ENCODE measurements at places on chromosomes 11 and 22.

DNA sequence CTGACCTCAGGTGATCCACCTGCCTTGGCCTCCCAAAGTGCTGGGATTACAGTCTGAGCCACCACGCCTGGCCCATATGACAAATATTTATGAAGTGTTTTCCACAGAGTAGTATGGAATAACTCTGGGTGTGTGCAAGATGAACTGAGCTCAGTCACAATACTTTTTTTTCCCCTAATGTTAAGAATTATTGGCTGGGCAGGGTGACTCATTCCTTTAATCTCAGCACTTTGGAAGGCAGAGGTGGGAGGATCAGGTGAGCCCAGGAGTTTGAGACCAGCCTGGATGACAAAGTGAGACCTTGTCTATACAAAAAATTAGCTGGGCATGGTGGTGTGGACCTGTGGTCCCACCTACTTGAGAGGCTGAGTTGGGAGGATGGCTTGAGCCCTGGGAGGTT is 6.4 kb downstream of the PTPRJ start:
- no peak for DNase-seq

GRCh38 chr11:45371251-45372115 is 85.3 kb upstream of the SYT13 start:
- peak; percentile 82 for DNase-seq

- no peak for DNase-seq
Observed at GRCh38 chr11:16876837-16877236, 137.4 kb downstream of the PLEKHA7 start.

GRCh38 chr22:39091126-39092081 is 5.6 kb upstream of the APOBEC3H start:
- no peak for DNase-seq

DNA sequence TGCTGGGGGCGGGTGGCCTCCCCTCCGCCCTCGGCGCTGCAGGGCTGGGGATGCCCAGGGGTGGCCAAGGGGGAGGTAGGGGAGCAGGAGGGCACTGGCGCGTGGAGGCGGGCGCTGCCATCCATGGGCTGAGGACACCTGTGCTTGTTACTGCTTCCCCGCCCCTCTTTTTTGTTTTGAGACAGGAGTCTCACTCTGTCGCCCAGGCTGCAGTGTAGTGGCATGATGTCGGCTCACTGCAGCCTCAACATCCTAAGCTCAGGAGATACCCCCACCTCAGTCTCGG is 683 bp upstream of the FADS3 start:
- peak; percentile 44 for DNase-seq

- no peak for DNase-seq
Observed at GRCh38 chr11:128732471-128733277, 38.8 kb downstream of the FLI1 start.

- no peak for DNase-seq
Observed at GRCh38 chr11:3160252-3161031, 4.7 kb downstream of the OSBPL5 start.

GRCh38 chr11:126305699-126306098 is 1.8 kb downstream of the DCPS start:
- DNase-seq: no peak

DNA sequence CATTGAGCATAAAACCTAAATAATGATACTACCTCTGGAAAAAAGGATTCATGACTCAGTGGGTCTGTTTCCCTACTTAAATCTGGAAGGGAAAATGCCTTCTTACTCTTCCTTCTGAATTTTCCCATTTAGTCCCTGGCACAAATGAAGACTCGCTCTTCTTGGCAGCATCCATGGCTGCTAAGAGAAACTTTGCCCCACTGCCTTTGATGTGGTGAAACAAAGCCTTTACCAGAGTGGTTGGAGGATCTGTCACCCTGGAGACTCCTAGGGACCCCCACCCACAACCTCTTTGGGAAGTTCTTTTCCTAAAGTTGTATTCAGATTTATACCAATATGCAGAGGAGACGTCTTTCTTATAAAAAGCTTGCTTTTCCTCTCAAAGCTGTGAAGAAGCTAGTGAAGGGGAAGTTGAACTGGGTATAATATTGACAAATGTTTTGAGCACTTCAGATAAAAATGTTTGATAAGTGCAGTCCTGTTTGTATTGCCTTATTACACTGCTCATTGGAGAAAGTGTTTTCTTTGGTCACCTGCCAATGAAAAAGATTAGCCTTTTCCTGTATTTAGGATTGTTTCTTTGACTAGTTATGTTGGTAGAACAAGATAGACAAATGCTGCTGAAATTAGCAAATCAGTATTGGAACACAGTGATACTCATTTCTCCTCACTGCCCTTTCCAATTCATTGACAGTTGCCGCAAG is 77.3 kb downstream of the ARFGAP2 start:
- peak; percentile 22 for DNase-seq

DNA sequence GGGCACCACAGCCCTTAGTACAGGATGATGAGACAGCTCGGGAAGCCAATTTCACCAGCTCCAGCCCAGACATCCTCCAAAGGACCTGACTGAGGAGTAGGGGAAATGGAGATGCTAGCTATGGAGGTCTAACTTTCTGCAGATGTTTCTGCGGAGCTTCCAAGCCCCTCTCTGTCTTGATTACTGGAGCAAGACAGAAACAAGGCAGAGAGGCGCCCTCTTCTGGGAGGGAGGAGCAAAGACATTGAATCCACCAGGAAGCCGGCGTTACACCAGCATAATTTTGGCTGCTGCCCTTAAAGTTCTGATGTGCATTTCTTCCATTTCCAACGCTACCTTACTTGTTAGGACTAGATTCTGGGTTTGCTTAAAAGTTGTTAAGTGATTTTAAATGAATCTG is 107.3 kb upstream of the HSD17B12 start:
- no peak for DNase-seq

DNA sequence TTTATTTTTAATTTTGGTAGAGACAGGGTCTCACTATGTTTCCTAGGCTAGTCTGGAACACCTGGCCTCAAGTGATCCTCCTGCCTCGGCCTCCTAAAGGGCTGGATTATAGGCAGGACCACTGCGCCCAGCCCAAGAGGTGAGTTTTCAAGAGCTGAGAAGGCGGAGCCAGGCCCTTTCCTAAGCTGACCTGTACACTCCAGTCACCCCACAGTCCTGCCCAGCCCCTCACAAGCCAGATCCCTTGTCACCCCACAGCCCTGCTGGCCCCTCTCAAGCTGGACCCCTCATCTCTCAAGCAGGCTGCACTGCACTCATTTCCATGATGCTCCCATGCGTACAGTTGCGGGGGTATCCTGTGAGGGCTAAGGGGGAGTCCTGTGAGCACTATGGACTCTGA is 2.9 kb downstream of the DENND6B start:
- no peak for DNase-seq

- no peak for DNase-seq
Observed at GRCh38 chr11:64538501-64538951, 52.5 kb upstream of the SLC22A12 start.

DNA sequence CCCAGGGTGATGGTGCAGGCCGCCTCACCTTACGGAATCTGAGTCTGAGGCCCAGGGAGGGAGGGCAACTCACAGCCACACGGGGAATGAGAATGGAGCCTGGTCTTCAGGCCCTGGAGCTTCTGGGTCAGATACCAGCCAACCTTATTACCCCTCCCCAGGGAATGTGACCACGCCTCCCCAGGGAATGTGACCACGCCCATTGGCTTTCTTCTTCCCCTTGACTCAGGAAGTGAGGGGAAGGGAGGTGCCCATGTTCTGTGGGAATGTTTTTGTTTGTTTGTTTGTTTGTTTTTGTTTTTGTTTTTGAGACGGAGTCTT is 57.5 kb upstream of the RBFOX2 start:
- no peak for DNase-seq

GRCh38 chr11:44452827-44453572 is 112.5 kb upstream of the CD82 start:
- DNase-seq: no peak

DNA sequence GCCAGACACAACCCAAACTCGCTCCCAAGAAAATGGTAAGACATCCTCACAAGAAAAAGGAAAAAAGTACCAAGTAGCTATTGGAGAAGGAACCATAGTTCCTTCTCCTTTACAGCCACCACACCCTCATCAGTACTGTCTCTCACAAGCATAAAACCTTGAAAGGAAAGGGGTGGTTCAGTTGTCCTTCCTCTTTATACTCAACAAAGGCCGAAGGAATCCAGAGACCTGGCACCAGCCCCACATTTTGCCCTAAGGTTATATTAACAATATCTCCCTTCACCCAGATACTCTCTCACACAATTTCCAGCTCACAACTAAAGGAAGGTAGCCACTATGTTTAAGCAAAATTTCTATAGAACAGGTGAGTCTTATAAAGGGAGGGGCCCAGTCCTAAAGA is 8.5 kb downstream of the FHIP1B start:
- no peak for DNase-seq

DNA sequence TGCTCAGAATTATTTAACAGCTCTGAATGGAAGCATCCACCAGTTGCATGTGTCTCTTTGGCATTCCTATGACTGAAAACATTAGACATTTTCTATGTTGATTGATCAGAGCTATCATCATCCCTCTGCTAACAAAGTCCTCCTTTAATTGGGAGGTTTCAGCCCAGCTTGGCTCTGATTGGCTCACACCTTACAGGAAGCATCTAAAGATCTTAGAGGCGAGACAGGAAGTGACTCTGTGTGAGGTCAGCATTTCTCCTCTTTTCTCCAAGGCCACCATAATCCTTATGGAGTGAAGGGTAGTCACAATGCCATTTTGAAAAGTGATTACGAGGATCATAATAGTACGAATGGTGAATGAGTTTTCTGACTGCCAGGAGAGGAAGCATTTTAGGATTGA is 260.8 kb downstream of the MIAT start:
- DNase-seq: no peak

- DNase-seq: no peak
Observed at GRCh38 chr22:48905206-48905975, 922.3 kb downstream of the BRD1 start.

- no peak for DNase-seq
Observed at GRCh38 chr22:38023045-38023444, 34.2 kb upstream of the PICK1 start.

DNA sequence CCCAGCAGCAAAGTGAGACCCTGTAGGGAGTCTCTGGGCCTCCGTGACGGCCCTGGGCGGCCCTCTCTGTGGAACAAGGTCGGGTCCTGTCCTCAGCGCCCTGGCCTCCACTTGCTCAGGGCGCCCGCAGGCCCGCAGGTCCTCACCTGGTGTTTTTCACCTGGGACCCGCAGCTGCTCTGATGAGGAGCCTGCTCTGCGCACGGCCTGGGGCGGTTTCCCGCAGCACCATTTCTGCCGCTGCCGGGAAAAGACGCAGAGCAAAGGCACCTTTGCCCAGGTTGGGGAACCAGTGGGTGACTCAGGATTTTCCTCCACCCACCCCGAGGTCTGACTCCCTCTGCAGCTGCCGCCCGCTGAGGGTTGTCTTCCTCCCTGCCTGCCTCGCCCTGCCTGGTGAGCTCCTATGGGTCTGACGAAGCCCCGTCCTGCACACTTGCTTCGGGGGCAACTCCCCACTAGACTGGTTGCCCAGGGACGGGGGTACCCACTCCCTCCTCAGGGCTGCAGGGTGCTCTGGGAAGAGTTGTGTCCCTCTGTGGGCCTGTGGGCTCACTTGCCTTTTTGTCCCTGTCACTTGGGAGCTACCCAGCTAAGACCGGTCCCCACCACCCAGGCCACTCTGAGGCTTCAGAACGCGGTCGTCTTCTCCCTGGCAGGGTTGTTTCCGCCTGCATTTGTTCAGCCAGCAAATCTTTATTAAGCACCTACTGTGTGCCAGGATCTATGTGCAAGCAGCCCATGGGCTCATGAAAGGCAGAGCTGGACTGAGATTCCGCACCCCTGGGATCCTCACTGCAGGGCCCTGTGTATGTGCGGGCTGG is 89.5 kb downstream of the KCNQ1 start:
- no peak for DNase-seq

GRCh38 chr22:36413022-36413775 is 25.4 kb upstream of the MYH9 start:
- DNase-seq: no peak

GRCh38 chr22:41674846-41675340 is 13.8 kb downstream of the SNU13 start:
- no peak for DNase-seq

DNA sequence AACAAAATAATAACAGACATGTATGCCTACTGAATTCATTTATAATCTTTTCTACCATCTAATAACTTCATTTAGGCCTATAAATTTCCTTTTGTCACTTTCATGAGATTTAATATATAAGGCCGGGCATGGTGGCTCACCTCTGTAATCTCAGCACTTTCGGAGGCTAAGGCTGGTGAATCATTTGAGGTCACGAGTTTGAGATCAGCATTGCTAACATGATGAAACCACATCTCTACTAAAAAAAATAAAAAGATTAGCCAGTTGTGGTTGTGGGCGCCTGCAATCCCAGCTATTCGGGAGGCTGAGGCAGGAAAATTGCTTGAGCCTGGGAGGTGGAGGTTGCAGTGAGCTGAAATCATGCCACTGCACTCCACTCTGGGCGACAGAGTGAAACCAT is 14.2 kb upstream of the NTM start:
- no peak for DNase-seq

GRCh38 chr11:110355011-110355744 is 58.8 kb upstream of the RDX start:
- no peak for DNase-seq

DNA sequence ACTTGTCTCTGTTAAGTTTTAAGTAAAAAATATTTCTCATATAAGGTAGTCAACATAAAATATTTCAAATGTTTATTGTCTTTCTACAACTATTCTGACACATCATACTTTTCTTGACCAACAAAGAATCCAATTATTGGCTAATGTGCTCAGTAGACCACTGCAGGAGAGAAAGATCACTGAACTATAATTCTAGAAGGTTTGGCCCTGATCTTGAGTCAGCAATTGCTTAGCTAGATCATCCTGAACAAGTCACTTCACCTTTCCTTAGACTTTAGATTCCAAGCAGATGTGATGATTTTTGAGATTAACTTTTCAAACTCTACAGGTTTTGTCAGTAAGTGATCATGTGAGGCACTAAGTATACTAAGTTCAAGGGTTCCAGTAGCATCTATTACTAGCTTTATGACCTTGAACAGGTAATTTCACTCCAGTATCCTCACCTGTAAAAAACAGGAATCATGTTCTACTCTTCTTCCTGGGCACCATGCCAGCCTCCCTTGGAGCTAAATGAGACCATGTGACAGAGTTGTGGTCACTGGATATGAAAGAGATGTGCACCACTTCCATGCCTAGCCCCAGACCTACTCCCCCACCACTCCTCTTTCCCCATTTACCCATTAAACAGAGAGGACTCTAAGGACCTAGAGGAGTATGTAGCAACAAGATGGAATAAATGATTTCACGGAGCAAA is 17.3 kb downstream of the PGM2L1 start:
- DNase-seq: peak; percentile 93

DNA sequence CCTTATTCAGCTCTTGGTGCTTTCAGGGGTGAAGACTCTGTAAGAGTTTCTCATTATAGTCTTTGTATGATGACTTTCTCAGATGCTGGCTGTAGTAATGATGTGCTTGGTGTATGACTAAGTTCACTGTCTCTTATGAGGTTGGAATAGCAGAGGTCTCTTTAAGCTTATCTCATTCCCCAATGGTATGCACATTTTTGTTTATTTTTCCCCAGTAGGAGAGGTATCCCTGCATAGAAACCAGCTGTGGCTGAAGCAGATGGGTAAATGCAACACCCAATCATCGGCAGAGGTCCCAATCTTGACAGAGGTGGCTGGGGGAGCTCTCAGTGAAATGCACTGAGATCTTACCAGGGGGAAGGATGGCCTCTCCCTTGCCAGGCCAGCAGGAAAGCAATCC is 34.6 kb downstream of the BBOX1 start:
- no peak for DNase-seq

Data from NCI-H510A treated with DMSO at 0.1 percent for 48 hours (cell line).